ENCODE measurements at places on chromosomes 12 and 14. TPM values are rescaled to one million over a fixed set of nuclear protein-coding genes. Genes with fewer than 3 reads are reported as not detected.

GRCh38 chr12:84497819-84498218 lies 414.8 kb downstream of the SLC6A15 start:
- DNase-seq: no peak

Gene SOAT2
- total RNA-seq: not detected

DNA sequence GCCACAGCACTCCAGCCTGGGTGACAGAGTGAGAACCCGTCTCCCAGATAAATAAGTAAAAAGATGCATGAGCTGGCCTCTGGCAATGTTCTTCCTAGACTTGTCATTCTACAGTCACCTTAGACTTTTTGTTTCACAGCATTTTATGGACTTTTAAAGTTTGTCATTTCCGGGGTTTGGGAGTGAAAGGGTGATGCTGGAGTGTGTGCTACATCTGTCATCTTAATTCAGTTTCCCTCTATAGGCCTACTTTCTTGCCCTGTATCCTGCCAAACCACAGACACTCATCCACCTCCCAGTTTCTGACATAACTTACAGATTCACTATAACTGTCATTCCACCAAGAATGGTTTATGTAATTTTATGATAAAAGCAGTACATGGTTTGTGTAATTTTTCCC lies 166.7 kb upstream of the PARP11 start:
- DNase-seq: no peak

GRCh38 chr12:124646385-124647230 lies 79.2 kb upstream of the NCOR2 start:
- no peak for DNase-seq

DNA sequence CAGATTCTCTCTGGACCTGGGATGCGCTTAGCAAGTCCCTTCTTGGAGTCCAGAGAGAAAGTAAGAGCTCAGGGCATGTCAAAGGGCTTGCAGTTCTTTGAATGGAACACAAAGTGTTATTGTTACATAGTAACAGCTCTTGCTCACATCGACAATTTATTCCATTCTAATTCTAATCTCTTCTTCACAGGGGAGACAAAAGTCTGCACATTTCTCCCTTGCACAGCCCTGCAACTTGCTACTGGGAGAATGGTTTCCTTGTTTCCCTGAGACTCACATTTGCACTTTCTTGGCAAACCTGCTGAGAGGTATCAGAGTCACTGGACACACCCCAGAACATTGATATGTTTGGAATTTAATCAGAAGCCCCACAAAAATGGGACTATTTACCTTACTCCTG lies 209.9 kb upstream of the IGF1 start:
- DNase-seq: no peak

GRCh38 chr12:104360157-104360556 lies 56.6 kb downstream of the EID3 start:
- DNase-seq: no peak

DNA sequence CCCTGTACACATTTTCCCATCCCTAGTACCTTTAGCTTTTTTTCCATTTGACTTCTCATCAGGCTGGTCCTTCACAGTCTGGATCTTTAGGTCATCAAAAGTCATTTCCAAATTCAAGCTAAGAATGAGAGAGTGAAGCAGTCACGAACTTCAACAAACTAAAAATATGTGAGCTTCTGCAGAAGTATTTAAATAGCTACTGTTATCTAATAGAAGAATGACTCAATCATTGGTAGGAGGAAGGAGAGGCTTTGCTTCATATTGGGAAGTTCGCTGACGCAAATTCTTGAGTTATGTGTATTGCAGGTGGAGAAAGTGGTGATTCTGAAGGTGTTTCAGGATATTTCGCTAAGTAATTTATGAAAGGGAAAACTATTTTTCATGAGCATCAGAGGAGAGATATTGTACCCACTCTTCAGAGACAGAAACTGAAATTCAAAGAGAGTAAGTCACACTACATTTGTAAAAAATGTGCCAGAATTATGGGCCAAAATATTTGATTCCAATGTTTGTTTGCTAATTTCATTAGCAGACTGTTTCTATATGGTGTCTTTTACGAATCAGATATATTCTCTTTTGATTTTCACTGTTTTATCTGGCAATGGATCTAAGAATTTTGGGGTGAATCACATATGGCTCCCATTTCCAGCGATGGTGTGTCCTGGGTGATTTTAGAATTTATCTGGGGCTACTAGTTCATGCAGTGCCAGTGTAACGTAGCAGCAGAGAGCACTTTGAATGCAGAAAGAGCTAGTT lies at the start of gene OLR1:
Gene OLR1, minus strand, starts transcription at position 160 of the 756 bp plus-strand sequence. Its CDS starts 55 bp downstream, at position 105.
- DNase-seq: no peak

Measured in kidney epithelial cell (primary cell).